ENCODE measurements at places on chromosomes 6 and 20.

- DNase-seq: no peak
Observed at GRCh38 chr20:17654649-17655285, 27.3 kb downstream of the RRBP1 start.

DNA sequence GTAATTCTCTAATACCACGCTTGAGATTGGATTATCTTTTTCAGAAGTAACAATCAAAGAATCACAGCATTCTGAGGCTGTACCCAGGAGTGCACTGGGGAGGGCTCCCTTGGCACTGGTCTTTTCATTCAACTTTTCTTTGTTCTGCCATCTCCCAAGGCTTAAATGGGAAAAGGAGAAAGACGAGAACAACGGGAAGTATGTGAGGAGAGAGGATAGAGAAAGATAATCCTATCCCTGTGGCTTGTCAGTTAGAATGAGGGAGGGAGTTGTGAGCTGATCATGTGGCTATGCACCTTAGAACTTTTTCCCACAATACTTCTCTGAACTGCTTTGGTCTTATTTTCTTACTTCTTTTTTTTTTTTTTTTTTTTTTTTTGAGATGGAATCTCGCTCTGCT lies 83.1 kb downstream of the CAP2 start:
- DNase-seq: no peak

DNA sequence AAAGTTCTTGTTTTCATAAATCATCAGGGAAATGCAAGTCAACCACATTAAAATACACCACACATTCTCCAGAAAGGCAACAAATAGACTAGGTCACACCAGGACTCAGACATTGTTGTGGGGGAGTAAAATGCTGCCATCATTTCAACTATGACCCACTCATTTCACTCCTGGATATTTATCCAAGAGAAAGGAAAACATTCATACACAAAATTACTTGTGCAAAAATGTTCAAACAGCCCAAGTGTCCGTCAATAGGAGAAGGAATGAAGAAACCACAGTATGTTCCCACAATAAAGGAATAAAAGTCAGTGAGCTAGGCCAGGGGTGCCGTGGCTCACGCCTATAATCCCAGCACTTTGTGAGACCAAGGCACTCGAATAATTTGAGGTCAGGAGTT lies 81.5 kb upstream of the QKI start:
- no peak for DNase-seq

DNA sequence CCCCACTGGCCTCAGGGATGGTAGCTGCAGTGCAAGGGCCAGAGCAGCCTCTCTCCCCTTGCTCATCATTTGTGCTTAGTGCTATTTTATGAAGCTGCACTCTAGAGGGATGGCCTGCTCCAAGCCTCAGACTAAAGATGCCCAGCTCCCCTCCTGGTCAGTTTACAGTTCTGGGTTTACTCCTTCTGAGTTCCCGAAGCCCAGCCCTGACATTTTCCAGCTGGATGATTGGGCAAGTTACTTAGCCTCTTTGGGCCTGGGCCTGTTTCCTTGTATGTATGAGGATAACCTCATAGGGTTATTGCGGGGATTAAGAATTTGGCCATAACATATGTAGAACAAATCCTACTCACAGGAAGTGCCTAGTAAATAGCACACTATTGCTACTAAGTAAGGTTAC lies 31.8 kb upstream of the EMILIN3 start:
- no peak for DNase-seq

DNA sequence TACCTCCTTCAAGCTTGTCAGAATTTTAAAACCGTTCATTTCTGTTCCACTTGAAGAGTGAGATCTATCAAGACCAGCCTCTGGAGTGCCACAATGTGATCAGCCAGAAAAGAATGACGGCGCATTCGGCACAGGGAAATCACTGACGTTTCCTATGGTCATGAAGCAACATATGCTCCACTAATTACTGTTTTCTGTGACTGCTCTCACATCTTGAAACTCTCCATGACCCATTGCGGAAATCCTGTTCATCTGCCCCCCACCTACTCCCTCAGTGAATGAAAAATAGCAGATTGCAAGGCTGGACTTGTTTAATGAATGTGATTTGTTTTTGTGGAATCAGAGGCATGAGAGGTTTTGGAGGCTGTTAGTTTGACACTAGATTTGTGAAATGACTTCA lies 53.2 kb downstream of the SAMD5 start:
- DNase-seq: no peak

DNA sequence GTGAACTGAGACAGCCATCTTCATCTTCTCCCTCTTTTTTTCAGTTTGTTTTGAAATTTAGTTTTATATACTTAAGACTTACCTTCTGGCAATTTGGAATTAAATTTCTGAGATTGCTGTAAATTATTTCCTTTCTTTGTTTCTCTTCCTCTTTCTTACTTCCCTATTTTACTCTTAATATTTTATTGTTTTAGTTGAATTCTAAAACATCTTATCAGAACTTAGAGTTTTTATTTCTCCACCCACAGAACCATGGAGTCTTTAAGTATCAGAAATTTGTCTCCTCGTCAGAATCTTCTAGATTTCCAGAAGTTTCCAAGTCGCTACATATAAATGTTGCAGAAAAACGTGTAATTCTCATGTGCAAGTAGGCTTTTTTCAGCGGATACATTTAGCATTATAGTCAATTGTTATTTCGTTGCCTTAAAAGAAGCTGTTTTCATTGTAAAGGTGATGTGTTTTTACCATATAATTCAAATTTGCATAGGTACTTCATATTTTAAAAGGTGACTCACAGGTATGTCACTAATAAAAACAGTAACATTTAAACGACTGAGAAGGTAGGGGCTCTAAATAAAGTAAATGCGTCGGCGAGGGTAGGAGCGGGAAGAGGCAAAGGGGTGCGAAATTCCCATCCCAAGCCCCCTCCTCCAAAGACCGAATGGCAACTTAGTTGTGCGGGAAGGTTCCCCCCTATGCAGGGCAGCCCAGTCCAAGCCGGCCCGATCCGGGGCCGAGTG lies 866 bp upstream of the MYO6 start:
- DNase-seq: no peak

- no peak for DNase-seq
Observed at GRCh38 chr6:31332637-31333602, 24.1 kb downstream of the HLA-B start.

DNA sequence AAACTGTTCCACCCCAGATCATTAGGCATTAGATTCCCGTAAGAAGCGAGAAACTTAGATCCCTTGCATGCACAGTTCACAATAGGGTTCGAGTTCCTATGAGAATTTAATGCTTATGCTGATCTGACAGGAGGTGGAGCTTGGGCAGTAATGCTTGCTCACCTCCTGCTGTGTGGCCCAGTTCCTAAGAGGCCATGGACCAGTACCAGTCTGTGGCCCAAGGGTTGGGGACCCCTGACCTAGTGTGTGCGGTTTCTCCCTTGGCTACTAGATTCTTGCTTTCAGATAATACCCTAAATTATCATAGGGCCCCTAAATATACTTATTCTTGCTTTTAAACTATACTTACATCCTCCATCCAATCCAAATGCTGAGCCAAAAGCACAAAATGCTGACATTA lies 1.9 kb upstream of the GPSM3 start:
- DNase-seq: no peak

DNA sequence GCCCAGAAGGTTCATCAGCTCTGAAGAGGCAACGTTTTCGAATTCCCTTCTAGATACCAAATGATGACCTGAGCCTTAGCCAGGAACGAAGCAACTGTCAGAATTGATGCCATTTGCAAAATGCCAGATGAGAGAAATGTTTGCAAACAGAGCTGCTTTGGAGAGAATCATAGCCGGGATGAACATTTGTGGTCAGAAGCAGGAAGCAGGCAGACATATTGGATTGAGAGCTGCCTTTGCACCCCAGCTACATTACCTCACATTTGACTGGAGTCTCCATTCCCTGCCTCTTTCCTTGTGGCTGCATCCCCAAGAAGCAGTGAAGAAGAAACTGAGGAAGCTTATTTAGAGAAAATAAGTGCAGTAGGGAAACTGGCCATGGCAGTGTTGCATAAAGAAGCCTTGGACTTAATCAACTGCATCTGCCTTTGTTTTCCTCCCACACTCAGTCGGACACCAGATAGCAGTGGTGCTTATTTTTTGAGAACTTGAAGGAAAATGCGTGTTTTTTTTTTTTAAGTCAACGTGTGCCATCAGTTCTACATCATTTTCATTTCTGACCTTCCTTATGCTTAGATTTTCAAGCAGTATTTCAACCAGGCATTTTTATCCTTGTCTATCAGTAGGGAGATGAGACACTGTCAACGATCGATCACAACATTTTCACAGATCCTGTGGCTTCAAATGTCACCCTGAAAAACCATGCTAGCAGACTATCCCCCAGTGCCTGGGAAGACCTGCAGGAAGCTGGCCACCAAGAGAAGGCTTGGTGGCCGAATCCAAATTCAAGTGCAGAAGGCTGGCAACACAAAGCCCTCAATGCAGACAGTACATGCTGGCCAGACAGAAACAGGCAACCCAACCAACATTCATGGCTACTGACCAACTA lies 541.2 kb upstream of the JARID2 start:
- no peak for DNase-seq

DNA sequence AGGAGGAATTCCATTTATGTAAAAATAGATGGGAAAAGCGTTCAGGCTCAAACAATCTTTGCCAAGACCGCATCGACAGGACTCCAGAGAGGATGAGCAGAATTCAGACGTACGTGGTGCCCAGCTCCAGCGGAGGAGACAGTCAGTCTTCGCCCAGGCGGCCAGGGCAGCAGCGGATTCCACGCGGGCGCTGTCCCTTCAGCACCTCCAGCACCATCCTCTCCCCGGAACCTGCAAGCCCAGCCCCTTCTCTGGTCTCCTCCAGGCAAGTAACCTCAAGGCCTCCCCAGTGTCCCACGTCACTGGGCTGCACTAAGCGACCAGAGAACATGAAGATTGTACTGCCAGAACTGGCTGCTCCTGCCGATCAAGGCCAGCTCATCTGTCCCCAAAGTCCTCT lies 2.8 kb upstream of the KCNQ2 start:
- no peak for DNase-seq

GRCh38 chr20:32024683-32025295 lies 14.6 kb downstream of the CCM2L start:
- DNase-seq: no peak

GRCh38 chr6:75234126-75234865 lies 9.3 kb downstream of the COX7A2 start:
- DNase-seq: no peak

- DNase-seq: no peak
Observed at GRCh38 chr6:144478483-144478882, 193.3 kb downstream of the UTRN start.

- DNase-seq: no peak
Observed at GRCh38 chr20:54176610-54177009, 2.8 kb upstream of the CYP24A1 start.

GRCh38 chr6:38215225-38215624 lies 395.7 kb downstream of the ZFAND3 start:
- no peak for DNase-seq

- DNase-seq: no peak
Observed at GRCh38 chr20:57708694-57709673, 831 bp downstream of the PMEPA1 start.

- DNase-seq: no peak
Observed at GRCh38 chr6:15730442-15730841, 67.6 kb upstream of the DTNBP1 start.

DNA sequence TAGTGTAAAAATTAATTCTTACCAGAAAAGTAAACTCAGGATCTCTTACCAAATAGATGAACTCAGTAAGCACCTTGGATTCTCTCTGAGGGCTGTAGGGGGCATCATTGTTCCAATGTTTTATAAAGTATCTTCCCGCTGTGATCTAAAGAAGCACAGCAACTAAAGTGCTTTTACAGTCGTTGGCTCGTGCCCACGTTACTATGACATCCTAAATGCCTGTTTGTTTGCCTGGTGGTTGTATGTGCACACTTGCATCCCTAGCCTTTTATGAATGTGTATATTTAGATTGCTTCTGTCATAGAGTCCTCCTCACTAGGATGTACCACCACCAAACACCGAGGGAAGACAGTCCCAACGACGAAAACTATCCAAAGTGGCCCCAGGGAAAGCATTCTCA lies 34.5 kb downstream of the SLX4IP start:
- DNase-seq: no peak

GRCh38 chr6:148306286-148306685 lies 36.4 kb upstream of the SASH1 start:
- DNase-seq: no peak

DNA sequence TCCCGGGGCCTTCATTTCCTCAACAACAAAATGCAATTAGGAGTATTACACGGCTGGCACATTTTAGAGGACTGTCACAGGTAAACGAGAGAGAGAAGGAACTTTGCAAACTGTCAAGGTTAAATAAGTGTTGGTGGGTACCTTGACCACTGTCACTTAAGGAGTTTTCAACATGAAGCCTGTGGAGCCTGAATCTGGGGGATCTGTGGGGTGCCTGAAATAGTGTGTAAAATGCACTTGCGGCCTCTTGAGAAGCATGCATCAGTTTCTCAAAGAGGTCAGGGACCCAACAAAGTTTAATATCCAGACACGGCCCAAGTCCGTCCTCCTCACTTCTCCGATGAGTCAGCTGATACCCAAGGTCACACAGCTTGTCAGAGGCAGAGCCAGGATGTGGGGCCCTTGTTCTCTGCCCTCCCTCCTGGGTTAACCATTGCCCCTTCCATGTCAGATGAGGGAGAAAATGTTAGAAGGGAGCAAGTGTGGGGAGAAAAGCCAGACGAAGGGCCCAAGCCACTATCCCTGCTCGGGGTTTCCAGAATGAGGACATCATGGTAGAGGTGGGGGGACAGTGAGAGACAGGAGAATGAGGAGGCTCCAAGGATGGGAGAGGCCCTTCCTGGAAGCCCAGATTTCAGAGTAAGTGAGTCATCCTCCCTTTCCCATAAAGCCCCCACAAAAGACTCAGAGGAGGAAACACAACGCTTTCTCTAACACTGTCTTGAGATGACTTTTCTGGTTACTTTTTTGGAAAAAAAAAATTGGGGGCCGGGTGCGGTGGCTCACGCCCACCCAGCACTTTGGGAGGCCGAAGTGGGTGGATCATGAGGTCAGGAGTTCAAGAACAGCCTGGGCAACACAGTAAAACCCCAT lies 42.2 kb downstream of the C6orf132 start:
- DNase-seq: no peak

DNA sequence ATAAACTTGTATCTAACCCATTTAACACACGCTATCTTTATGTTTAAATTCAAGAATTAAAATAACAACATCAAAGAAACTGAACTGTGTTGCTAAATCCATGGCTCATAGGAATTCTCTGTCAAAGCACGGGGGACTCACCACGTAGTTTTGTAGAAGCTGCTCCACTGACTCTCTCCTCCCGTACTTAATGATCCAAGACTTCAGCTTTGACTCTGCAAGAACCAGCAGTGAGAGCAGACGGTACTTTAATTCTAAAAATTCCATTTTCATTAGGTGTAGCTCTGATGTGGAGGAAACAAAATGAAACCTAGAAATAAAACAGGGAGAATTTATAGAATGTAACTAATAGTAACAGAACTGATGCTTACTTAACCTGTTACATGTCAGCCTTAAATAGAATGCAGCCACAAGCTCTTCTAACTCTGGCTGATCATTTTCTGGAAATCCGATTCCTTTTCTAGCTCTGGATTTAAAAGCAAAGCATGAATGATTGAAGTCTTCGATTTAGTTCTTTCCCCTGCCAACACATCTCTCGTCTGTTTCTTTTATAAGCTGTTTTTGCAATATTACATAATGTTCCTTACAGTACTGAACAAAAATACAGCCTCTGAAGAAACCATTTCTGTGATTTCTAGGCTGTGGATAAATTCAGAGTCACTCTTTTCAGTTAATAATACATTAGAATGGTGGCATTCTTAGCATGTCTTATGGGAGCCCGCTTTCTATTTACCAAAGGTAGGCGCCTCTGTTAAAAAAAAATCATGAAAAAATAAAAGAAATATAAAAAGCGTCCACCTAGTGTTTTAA lies 165.5 kb downstream of the SYNE1 start:
- no peak for DNase-seq

All from effector CD8-positive, alpha-beta T cell (primary cell).